Adipocyte (in vitro differentiated cells): ENCODE measurements at places on chromosomes 11 and 22.

DNA sequence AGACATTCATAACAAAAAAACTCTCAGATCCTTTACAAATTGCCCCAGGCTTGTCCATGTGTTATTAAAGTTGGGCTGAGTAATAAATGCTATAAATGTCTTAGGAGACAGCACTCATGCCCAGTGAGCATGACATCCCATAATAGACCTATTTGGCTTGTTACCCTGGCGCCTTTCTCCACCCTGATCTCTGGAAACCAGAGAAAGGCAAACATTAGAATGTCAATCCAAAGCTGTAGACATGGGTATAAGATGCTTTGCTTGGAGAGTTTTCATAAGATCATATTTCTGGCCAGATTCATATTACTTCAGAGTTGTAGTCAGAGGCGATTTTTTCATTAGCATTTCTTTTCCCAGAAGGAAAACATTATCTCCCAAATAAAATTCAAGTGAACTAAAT, 161.3 kb upstream of the UBASH3B start:
- DNase-seq, result peak; percentile 81

- no peak for DNase-seq
These were observed 89.7 kb downstream of the DEPDC5 start for GRCh38 chr22:31843526-31843925.

GRCh38 chr11:46617972-46618314, 590 bp downstream of the ATG13 start:
- no peak for DNase-seq

GRCh38 chr11:133928628-133929059, 28.1 kb downstream of the IGSF9B start:
- DNase-seq, result peak; percentile 34

DNA sequence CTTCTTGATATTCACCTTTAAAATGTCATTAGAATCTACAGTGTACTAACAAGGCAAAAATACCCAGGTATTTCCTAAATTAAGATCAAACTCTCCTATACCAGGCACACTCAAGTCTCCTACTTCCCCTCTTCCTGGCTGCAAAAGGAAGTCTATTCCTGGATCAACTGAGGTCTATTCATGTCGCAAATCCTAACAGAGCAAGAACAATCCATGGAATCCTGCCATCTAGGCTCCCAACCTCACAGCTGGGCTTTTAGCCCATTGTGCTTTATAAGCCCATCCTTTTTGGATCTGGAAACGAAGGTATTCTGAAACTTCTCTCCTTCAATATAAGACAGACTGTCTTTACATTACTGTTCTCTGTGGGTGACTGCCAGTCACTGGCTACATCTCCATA, 161.8 kb downstream of the SOX6 start:
- peak; percentile 19 for DNase-seq

- peak; percentile 45 for DNase-seq
These were observed 6.0 kb downstream of the MALAT1 start for GRCh38 chr11:65504674-65505465.
